ENCODE measurements at places on chromosomes 12 and 14. TPM values are rescaled to one million over a fixed set of nuclear protein-coding genes. Genes with fewer than 3 reads are reported as not detected.

GRCh38 chr12:115898670-115899069 lies 378.8 kb downstream of the MED13L start:
- no peak for DNase-seq

DNA sequence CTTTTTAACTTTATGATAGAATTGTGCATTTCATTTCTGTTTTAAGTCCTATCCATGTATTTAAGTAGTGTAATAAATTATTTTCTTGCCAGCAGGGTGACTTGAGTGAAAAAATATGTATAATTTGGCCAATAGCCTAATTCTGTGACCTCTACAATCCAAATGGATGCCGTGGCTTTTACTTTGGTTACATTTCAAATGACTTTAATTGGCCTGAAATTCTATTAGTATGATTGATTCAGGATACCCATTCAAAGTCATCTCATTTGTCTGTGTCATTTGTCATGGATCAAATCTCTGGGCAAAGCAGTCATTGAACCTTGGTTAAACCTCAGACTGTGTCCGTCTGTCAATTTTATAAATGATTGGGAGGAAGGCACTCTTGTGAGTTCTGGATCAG lies 29.6 kb downstream of the CRADD start:
- DNase-seq, result no peak

- no peak for DNase-seq
Observed at GRCh38 chr12:21221072-21221471, 90.1 kb downstream of the SLCO1B1 start.

DNA sequence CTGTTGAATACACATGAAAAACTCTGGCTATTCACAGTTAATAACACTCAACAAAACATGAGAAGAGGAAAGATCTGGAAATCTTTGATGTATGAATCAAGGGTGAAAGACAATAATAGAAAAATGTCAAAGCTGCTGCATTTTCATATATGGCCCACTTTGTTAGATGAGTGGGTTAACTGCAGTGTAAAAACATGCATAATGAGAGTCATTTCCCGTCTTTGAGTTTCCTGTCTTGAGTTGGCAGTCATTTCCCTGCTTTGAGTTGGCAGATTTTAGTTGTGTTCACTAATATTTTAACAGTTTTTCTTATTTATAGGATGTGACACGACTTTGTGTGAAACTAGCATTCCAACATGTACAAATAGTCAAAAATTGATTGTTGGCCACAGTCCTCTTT lies 87.9 kb upstream of the PTPRQ start:
- no peak for DNase-seq

DNA sequence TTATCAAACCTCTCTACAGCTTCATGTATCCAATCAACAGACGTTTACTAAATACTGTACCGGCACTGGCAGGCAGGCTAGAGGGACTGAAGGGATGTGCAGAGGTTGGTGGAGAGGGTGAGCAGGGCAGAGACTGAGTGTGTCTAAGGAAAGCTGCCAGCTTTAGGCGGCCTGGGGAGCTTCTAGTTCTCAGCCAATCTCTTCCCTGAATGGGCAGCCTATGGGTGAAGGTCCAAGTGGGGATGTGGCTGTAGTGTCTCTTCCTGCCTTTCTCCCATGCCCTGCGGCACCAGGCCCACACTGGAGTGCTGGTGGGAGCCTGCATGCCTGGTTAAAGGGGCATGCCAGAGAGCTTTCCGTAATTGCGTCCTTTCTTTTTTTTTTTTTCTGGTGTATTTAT lies 239.8 kb downstream of the CACNA1C start:
- DNase-seq, result no peak

DNA sequence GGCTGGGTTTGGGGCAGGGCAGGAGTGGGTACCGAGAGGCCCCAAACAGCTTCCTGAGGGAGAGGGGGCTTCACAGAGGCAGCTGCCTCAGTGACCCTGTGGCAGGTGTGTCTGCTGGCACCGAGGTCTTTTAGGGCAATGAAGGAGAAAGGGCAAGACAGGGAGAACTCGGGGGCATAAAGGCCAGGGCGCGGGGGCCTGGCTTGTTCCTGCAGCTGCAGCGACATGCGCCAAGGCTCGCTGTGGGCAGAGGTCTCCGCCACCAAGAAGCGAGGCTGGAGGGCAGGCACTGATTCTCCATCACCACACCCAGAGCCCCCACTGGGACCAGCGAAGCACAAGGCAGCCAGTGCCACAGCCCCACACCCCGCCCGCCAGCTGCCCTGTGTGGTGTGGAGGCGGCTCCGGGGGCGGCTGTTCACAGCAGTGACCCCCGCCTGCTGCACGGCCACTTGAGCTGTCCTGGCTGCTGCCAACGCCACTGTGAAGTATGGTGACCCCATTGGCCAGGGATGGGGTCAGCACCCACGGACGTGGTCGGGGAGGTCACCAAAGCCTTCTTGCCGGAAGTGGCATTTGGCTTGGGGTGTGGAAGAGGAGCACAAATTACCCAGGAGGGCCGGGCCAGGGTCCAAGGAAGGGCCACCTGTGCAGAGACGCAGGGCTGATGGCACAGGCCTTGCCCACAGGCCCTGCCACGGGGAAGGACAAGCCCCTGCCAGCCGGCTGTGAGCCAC lies 16.4 kb downstream of the BAG5 start:
- no peak for DNase-seq

GRCh38 chr12:91179966-91180561 lies 2.6 kb downstream of the DCN start:
- no peak for DNase-seq

- no peak for DNase-seq
Observed at GRCh38 chr12:51840966-51841365, 7.6 kb downstream of the FIGNL2 start.

DNA sequence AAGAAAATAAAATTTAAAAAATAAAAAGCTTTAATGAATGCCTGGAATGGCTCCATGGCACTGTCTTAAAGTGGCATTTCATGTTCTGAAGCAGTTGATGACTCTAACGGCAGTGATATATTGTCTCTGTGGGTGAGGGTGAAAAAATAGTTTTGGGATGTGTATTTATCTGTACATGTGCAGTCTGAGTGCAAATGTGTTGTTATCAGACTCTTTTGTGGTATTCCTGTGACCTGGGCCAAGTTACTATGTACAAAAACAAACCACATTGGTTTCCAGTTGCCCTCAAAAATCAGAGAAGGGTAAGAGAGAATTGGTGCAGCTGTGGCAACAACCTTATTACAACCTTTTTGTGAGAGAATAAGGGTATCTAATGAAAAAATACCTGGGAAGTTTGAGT lies 81.7 kb upstream of the CCDC91 start:
- peak; percentile 37 for DNase-seq

DNA sequence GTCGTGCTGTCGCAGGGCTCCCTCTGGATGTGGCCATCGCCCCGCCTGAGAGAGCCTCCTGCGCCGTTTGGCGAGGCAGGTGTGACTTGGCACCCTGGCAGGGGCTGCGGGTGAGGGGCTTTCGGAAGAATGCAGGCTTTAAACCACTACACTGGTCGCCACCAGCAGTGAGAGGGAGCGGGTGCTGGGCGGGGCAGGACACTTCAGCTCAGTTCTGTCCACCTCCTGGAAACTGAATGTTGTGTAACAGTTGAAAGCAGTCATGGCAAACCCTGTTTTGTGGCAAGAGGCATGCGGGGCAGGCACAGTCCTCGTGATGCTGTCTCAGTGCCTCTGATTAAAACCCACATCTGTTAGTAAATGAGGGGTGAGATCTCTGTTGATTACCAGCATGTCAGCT lies 55.9 kb downstream of the AACS start:
- DNase-seq, result no peak

DNA sequence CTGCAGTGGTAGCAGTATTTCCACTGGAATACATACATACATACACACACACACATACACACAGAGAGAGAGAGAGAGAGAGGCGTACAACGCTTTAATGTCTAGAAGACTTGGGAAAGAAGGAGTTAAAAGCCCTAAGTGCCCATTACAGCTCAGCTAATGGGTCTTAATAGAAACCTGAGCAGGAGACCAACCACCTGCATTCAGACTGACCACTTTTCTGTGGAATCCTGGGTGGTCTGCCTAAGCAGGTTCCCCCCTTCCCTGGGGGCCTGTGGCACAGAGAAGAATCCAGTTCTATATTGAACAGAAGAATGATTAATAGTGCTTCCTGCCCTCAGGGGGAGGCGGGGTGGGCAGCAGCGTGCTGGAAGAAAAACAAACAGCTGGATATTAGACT lies 312.4 kb upstream of the PRKD1 start:
- DNase-seq, result no peak

GRCh38 chr12:121467638-121468498 lies 68.0 kb downstream of the RNF34 start:
- peak; percentile 10 for DNase-seq

DNA sequence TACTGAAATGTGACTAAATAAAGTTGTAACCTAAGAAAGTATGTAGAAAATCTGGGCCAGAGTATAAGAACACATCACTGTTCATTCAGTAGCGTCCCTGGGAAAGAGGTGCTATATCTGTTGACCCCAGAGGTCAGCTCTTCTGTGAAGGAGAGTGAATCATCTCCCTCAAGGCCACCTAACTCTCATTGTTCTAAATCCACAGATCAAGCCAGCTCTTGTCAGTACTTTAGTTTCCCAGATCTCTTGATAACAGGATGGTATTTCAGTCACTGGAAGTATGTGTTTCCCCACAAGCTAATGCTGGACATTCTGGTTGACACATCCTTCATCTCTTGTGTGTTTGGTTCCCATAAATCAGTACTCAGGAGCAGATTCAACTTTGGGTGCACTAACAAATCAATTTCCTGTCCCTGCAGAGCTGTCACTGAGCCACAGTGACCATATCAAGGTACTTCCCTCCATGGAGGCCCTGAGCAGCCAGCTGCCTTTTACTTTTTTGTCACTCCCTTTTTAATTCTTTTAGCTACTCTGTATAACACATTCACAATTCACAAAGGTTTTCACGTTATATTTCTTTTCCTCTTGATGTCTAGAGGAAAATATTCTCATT lies 7.8 kb downstream of the KRT1 start:
- no peak for DNase-seq

GRCh38 chr12:42039176-42039575 lies 105.5 kb downstream of the GXYLT1 start:
- DNase-seq, result no peak

DNA sequence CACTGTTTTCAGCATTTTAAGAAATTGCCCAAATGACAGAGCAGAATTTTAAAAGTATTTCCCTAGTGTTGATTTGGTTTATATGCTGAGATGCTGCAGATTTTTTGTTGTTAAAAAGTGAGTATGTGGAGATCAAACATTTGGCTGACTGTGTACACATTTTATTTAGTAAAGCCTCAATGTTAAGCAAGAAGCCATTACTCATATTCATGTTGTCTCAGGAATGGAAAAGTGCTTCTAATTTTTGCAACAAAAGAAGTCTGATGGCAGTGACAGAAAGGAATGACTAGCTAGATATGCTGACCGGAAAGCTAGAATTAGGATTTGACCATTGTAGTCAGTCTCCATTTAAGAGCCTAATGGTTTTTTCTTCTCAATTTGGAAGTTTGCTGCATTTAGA lies 22.5 kb downstream of the SLC38A6 start:
- DNase-seq, result no peak

DNA sequence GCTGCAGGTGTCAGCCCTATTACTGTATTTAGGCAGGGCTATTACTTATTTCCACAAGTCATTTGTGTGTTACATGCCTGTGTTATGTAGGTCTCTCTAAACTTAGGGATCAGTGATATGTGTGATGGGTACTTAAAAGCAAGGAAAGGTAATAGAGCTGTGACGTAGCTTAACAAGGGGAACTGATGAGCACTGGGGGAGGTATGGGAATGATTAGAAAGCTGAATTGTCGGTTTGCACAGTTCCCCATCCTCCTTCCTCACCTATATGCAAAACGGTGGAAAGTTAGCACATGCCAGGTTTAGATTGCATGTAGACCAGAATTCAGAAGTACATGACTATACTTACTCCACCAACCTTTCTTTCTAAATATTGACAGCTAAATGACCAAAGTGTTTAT lies 494.3 kb upstream of the GARIN6 start:
- DNase-seq, result no peak

DNA sequence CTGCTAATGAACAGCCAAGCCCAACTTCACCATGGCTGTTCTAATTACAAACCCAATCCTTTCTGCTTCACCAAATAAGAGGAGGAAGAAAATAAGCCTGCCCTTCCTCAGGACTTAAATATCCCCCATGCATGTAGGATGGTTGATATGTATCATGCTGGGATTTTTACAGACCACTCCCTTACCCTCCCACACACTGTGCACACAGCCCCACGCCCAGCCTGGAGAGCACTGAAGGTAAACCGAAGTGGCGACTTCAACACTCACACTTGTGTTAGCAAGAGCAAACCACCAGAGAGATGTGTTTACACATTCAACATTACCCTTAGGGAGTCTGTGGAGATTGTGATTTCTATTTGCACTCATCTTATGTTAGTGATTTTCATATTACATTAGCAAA lies 241.2 kb downstream of the EGLN3 start:
- no peak for DNase-seq

- DNase-seq, result no peak
Observed at GRCh38 chr14:93960108-93960475, 16.3 kb downstream of the ASB2 start.

- DNase-seq, result no peak
Observed at GRCh38 chr12:66956300-66956699, 277.4 kb upstream of the GRIP1 start.

DNA sequence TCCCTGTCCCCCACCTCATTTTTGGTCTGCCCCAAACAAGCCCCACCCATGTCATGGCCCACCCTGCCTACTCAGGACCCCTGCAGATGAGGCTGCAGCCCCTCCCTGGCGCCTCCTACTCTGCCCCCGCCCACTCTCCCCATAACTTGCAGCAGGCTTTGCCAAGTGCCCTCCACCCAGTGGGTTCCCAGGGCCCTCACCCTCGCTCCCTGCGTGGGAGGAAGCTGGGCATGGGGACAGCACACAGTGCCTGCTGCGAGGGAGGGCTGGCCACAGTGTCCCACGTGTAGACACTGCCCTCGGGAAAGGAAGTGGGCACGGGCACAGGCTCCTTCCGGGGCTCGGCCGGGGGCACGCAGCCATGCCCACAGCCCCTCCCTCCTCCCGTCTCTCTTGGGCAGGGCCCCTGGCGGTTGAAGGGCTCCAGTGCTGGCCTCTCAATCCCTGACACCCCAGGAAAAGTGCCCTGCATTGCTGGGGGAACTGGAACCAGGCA lies 9.4 kb downstream of the AKT1 start:
- no peak for DNase-seq

- no peak for DNase-seq
Observed at GRCh38 chr12:911191-911826, 38.2 kb downstream of the RAD52 start.

DNA sequence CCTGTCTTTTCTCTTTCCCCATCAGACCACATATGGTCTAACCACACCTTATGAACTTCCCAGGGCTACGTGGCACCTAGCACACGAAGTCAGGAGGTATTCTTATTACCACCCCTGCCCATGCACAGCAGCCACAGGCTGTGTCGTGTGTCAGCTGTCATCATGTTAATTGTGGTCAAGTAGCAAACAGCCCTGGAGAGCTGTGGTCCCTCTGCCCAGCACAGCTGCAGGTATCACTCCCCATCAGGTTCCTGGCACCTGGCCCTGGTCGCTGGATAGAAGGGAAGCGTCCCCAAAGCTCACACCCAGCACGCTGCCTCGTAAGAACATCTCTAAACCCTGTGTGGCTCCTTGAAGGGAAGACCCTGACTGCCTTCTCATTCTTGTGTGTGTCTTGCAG lies 45.4 kb downstream of the CLMN start:
- no peak for DNase-seq

Gene MIP
- not detected for total RNA-seq

Gene FOXM1
- total RNA-seq, result 0.30 TPM

Gene MYF6
- total RNA-seq, result not detected

Gene HAL
- total RNA-seq, result 1.7 TPM

Gene GYS2
- total RNA-seq, result 0.11 TPM

Gene TAS2R7
- not detected for total RNA-seq

Gene PPM1H
- total RNA-seq, result 0.06 TPM

Gene FAM181A
- not detected for total RNA-seq

Gene TAS2R30
- 3.8 TPM for total RNA-seq

Gene USP44
- 5.6 TPM for total RNA-seq

Gene KRT6B
- not detected for total RNA-seq
